ENCODE measurements at places on chromosomes 2 and 18.

DNA sequence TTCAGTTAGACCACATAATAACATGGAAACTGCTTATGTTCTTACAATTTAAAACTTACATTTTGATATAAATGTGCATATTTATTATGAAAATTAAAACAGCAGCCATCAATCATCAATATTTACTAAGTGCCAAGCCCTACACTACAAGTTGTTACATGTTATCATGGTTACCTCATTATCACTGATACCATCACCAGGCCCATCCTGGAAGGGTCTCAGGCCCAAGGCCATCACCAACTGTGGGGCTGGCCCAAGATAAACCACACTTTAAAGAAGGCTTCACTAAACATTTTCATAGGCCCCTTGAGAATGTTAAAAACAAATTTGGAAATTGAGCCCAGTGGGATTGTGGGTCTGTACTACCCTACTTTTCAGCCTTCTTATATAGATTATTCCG is 6.4 kb downstream of the ITSN2 start:
- DNase-seq, result no peak

- DNase-seq, result no peak
Observed at GRCh38 chr2:138720035-138720838, 60.0 kb downstream of the NXPH2 start.

DNA sequence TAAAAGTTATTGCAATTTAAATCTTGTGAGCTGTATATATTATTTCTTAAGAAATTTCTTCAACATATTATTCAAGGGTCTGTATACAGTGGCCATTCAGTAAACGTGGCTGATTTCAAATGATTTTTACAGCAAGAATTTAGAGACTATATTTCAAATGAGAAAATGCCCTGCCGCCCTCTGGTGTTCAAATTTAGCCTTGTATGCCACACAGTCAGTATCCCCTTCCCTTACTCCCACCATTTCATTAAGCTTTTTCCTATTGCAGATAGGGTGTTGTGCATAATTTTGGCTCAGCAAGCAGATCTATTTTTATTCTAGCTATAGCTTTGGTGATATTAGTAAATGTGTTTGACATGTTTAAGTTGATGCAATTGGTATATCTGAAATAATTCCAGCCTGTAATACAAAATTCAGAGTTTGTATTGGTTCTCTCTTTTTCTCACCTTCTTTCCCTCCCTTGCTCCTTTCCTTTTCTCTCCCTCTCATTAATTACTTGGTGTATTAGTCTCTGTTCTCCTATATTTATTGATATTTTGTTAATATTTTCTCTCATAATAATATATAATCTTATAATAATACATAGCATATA is 22.8 kb upstream of the SCN7A start:
- DNase-seq, result peak; percentile 39

GRCh38 chr18:74652392-74652988 is 54.8 kb downstream of the ZNF407 start:
- peak; percentile 37 for DNase-seq

DNA sequence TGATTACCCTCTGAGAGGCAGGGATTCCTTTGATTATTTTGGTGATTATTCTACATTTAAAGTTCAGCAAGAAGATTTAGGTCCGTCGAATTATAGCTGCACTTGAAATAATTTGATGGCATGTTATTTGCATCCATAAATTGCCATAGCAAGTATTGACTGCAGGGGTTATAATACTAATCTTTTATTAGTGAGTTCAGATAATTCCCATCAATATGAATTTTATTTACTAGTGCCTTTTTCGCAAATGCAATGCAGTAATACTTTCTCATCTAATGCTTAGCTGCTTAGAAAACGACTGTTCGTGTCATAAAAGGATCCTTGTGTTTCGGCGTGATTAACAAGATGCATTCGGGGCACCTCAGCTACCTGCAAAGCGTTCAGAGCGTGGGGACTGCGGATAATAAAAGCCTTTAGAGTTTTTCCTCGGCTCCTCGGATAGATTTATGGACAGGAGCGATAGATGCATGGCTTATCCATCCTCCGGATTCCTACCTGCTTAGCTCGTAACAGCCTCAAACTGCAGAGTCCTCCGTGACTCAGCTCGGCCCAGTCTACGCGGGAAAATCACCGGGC is 2.5 kb upstream of the GBX2 start:
- DNase-seq, result no peak

Measured in kidney glomerular epithelial cell (primary cell).